ENCODE measurements at places on chromosomes 12 and 14.

DNA sequence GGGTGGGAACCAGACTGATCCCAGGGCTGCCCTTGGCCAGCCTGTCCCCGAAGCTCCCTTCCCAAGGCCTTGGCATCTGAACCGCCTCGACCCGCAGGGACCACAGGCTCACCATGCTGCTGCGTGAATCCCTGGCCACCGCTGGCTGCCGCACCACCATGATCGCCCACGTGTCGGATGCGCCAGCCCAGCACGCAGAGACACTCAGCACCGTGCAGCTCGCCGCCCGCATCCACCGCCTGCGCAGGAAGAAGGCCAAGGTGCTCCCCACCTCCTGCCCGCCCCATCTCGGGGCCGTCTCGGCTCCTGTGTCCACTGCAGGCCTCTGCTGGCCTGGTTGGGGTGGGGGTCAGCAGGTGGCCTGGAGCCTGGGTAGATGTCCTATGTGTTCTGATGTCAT, 35.7 kb downstream of the KIF26A start:
- no peak for DNase-seq

DNA sequence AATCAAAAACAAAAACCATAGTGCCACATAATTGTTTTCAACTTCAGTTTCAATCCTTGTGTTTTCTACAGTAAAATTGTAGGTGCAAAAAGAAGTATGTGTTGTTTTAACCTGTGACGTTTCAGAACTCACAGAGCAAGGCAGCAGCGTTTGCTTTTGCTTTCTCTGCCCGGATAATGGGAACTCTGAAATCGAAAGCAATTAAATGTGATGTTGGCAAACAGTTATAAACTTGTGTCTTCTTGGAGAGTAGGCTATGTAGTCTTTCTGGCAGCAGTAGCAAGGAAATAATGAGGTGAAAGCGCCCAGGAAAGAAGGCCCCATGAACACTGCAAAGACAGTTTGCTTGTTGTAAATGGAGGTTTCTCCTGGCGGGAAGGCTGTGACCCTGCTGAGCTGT, 39.1 kb downstream of the FNTB start:
- no peak for DNase-seq

- DNase-seq = no peak
Observed at GRCh38 chr12:108939594-108939993, 59.7 kb downstream of the DAO start.

DNA sequence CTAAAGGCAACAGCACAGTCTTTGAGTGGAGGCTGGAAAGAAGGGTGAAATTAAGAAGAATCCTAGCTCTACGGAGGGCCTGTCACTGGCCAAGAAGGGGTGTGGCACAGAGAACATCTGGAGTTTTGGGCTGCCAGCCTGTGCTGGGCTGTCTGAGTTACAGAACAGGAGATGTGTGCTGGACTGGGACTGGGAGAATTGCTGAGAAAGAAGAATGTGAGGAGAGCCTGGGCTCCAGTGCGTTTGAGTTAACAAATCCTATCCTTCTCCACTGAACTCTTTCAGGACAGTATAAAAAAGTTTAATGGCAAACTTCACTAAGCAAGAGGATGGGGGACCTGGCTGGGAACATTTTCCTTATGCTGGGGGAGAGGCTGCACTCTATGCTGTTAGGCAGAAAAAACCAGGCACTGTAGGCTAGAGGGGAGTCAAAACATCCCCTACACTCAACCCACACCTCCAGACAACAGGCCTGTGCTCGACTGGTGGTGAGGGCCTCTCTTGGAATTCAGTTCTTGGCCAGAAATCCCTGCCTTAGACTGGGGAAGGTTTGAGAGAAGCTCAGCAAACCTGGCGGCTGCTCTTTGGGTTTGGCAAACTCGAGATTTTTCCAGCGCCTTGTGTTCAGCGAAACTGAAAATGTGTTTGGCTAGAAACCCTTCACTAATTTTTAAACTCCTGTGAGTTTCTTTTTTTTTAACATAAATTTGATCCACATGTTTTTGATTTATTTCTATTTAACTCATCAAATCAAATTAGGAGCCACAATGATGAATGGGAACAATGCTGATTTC, 217.3 kb downstream of the MON2 start:
- DNase-seq = peak; percentile 96

DNA sequence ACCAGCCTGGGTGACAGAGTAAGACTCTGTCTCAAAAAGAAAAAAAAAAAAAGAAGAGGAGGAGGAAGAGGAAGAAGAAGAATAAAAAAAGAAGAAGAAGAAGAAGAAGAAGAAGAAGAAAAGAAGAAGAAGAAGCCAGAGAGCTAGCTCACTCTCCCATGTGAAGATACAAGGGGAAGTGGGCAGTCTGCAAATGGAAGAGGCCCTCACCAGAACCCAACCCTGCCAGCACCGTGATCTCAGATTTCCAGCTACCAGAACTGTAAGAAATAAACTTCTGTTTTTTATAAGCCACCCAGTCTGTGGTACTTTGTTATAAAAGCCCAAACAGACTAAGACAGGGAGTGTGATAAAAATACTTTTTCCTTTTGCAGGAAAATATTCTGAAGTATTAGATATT, 130.7 kb downstream of the ETNK1 start:
- no peak for DNase-seq

GRCh38 chr12:77104792-77105191, 39.4 kb upstream of the E2F7 start:
- DNase-seq = no peak

GRCh38 chr12:123094349-123095077, 56.4 kb downstream of the PITPNM2 start:
- DNase-seq = peak; percentile 48
